Amniotic epithelial cell (primary cell): ENCODE measurements at places on chromosomes 3 and 15.

DNA sequence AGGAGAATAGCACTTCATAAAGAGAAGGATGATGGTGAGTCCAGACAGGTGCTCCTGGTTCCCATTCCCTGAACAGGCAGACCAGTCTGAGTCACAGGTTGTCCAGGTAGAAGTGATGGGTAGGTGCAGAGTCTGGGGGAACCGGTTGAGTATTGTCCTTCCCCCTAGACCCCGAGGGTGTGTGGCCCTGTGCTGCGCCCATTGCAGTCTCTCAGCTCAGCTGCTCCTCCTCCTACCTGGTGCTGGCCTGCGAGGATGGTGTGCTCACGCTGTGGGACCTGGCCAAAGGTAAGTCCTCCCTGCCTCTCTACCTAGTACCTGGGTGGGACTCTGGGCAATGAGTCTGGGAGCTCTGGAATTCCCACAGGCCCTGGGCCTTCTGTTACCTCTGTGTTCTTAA lies 19.8 kb downstream of the MESP1 start:
- DNase-seq, result no peak

GRCh38 chr3:189317911-189318310 lies 146.1 kb downstream of the TPRG1 start:
- DNase-seq, result no peak

DNA sequence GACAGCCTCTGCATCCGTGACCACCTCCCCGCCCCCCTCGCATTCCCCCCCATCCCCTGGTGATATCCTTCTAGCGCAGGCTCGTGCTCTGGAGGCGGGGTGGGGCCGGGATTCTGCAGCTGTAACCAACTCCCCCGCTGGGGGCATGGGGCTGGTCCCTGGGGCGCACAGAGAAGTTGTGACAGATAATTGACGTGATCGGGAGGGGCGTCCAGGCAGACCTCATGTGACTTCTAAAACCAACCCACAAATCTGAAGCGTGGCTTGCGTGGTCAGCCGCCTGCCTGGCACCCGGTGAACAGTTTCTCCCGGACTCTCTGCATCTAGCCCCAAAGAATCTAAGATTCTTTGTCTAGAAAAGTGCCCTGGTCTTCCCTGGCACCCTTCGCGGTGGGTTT lies 100.6 kb upstream of the IGF1R start:
- no peak for DNase-seq

DNA sequence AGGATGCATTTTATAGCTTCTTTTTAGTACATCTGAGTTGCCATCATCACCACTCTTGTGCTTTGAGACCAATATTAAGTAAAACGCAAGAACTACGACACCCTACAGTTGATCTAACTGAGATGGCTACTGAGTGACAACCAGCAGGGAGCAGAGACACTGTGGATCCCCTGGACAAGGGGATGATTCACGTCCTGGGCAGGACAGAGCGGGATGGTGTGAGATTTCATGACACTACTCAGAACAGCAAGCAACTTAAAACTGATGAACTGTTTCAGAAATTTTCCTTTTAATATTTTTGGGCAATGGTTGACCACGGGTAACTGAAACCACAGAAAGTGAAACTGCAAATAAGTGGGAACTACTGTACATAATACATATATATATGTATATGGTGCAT lies 299.2 kb downstream of the ADAMTS17 start:
- DNase-seq, result peak; percentile 19

DNA sequence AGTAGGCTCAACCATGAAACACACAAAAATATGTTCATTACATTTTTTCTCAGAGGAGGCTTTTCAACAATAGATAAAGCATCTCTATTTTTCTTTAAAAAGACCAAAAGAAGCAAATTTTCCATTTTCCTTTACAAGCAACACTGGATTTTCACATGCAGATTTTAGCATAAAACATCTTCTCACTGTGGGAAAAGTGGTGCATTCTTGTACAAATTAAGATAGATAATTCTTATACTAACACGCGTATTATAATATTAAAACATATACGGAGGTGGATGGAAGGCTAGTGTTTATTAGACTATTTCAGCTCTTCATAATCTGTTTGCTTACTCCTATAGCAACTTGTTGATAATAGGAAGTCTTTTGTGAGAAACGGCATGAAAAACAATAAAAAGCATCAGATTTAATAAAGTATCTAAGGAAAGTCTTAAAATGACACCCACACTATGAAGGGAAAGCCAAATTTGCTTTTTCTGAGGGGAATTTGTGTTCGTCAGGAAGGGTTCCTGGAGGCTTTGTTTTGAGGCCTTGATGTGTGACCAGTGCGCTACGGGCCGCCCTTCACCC lies 529.6 kb downstream of the SOX2 start:
- no peak for DNase-seq
